ENCODE measurements at places on chromosomes 13 and 19.
A peak's percentile ranks its signal among the peaks of the same experiment; 100 is the strongest.

GRCh38 chr13:73842626-73843025, 291.6 kb downstream of the KLF12 start:
- no peak overlapping the region for H3K27ac ChIP-seq
- no peaks in the 10 kb centered on the region for H3K4me1 ChIP-seq
- H3K27me3 ChIP-seq, result no peaks in the 10 kb centered on the region

DNA sequence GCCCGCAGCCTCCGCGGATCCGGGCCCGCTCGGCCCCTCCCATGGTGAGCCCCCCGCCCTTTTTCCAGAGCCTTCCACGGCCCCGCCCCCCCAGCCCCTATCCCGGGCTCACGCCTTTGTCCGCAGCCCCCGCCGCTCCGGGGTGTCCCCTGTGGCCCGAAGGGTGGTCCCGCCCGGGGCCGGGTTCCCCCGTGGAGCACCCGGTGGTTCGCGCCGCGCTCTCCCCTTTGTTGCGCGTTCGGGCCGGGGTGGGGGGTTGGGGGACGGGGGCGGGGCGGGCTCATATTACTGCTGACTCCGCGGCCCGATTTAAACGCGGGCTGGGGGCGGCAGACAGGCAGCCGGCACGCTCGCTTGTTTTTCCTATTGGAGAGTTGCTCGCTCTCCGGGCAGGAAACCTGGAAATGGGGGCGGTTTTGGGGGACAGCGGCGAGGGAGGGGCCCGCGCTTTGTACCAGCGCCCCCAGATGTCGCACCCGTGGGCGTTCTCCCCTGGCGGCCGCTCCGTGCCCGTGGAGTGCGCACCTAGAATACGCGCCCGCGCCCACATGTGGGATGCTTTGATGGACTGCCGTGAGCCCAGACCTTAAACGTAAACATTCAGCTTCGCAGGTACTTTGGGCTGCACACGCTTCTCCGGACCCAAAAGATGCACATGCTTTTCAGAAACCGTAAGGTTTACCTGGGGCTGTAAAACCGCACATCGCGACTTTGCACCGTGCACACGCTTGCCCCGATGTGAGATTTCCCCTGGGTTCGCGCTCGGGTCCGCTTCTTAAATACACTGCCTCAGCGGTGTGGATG, 699 bp downstream of the PTOV1 start:
- no peak for DNase-seq
- no peaks in the 10 kb centered on the region for H3K27me3 ChIP-seq
- H3K27ac ChIP-seq, result peak overlapping the region; percentile 40
- H3K36me3 ChIP-seq, result peaks cover 16% of the 10 kb centered on the region

DNA sequence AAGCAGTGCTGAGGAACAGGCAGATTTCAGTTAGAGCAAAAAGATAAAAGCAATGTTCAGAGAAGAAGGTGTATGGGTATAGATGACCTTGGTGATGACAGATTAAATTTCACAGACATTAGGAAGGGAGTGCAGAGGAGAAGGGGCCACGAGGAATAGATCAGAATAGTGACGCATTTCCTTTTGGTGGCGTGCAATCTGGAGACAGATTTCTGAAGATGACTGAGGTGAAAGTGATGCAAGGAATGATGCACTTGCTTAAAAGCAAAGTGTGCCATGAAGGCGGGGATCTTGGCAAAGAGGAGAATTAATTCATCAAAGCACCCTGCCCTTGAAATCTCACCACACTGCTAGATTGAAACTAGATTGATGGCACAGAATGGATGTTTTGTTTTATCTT, 202.4 kb downstream of the ITGBL1 start:
- H3K27ac ChIP-seq, result no peak overlapping the region
- no peaks in the 10 kb centered on the region for H3K27me3 ChIP-seq
- H3K4me1 ChIP-seq, result no peaks in the 10 kb centered on the region

DNA sequence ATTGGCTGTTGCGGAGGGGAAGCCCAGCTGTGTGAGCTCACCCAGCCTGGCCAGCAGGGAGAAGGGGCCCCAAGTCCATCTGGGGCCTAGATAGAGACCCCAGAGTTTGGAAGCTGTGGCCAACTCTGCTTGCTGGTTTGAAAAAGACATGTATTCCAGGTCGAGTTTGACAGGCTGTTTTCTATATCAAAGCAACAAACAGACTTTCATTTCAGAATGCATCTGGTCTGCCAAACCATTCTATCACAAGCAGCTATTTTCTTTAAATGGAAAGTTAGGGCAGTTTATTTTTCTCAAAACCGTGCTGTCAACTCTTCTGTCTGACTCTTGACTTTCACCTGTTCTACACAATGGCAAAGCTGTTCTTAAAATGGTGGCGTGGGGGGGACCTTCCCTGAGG, 185.8 kb downstream of the DCLK1 start:
- no peak overlapping the region for H3K4me3 ChIP-seq
- DNase-seq, result no peak
- no peak overlapping the region for H3K27ac ChIP-seq
- H3K36me3 ChIP-seq, result no peaks in the 10 kb centered on the region

Measured in effector memory CD4-positive, alpha-beta T cell (primary cell).